Stimulated activated CD8-positive, alpha-beta memory T cell treated with anti-CD3 and anti-CD28 coated beads, Interleukin-7, amount 100 ng/mL, for 1 hour (primary cell): ENCODE measurements at places on chromosomes 6 and 20.

GRCh38 chr6:156242206-156242605 lies 535.0 kb upstream of the ARID1B start:
- no peak for DNase-seq

GRCh38 chr20:44959638-44960102 lies 527 bp downstream of the TOMM34 start:
- no peak for DNase-seq

DNA sequence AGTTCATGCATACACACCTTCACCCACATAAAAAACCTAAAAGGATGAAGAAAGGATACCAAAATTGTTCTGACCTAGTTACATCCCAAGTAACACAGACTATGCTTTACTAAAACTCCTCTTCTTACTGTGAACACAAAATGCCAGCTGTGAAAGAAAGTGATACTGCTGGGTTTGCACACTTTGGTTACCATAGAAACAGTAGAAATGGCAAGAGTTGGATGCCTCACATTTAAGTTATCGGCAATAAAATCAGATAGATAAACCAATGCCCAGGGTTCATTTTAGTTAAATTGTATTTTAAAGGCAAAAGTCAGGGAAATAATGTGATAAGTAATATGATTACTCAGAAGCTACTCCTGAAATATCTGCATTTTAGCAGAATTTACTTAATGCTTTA lies 161.9 kb downstream of the CDK19 start:
- no peak for DNase-seq

GRCh38 chr6:111673937-111674336 lies 68.3 kb upstream of the TRAF3IP2 start:
- no peak for DNase-seq

DNA sequence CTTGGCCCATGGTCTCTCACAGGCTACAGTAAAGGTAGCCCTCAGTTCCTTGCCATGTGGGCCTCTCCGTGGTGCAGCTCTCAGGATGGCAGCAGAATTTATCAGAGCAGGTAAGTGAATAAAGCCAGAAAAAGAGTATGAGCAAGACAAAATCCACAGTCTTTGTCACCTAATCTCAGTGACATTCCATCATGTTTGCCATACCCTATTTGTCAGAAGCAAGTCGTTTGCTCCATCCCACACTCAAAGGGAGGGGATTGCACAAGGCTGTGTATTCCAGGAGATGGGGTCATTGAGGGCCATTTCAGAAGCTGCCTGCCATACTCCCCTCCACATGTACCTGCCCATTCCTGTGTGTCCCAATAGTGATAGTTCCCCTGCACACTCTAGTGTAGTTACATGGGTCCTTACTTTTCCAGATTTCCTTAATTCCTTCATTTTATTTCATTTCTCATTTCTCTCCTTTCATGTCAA lies 24.2 kb downstream of the ISM1 start:
- DNase-seq: no peak

DNA sequence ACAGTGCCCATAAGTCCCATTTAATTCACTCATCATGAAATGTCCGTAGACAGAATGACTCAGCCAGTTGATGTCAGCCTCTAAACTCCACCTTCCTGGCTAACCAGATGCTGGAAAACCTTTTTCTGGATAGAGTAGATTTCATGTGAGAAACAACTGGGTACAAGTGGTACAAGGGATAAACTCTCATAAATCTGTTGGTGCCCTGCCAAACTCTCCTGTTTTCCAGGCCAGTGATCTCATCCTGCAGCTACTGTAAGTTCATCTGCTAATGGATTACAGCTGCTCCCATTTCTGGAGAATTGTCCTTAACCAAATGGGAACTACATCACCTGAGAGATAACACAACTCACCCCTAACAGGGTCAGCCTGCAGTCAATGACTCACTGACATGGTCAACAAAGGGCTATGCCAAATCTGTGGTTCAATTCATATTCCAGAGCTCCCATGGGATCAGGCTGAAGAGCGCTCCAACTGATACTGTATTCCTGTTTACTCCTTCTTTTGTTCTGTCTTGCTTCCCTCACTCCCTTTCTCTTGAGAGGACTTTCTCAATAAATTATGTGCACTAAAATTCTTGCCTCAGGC lies 210.1 kb upstream of the HDDC2 start:
- no peak for DNase-seq

DNA sequence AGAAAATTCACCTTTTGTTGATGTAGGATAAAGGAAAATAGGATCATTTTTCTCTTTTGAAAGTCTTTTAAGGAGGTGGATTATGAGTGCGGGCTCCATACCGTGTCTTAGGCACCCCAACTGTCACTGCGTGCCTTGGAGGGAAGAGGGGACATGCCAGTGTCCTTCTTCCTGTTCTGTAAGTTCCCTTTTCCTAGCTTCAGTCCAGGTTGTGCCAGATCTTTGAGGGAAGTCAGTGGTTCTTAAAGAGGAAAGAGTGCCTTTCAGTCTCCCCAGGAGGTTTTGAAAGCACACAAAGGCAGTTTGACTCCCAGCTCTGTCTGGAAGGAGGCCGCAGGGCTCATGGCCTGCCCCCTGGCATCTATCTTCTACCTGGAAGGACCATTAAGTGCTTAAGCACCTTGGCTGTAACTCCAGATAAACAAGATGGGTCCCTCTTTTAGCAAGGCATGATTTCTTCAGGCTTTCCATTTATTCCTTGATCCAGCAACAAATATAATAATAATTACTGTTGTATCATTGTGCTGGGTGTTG lies 13.0 kb downstream of the EFCAB8 start:
- no peak for DNase-seq

GRCh38 chr6:80586242-80586641 lies 479.8 kb downstream of the BCKDHB start:
- DNase-seq: no peak

DNA sequence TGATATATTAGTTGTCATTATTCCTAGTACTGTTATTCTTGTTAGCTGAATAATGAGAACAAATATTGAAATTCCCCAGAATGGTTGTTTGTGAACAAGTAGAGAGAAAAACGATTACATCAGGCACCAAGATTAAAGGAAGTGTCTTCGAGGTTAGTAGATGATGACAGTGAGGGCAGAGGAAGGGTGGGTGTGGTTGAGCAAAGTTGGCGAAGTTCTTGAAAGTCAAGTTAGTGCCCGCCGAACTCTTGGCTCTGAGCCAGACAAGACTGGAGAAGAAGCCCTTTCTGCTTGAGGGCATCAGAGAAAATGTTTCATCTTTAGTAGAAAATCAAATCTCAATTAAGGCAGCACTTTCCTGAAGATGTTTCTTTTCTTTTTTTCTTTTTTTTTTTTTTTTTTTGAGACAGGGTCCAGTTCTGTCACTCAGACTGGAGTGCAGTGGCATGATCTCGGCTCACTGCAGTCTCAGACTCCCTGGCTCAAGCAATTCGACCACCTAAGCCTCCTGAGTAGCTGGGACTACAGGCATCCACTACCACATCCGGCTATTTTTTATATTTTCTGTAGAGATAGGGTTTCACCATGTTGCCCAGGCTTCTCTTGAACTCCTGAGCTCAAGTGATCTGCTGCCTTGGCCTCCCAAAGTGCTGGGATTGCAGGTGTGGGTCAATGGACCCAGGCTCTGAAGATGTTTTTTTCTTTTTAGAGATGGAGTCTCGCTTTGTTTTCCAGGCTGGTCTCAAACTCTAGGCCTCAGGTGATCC lies 77.1 kb downstream of the SGK1 start:
- peak; percentile 64 for DNase-seq

DNA sequence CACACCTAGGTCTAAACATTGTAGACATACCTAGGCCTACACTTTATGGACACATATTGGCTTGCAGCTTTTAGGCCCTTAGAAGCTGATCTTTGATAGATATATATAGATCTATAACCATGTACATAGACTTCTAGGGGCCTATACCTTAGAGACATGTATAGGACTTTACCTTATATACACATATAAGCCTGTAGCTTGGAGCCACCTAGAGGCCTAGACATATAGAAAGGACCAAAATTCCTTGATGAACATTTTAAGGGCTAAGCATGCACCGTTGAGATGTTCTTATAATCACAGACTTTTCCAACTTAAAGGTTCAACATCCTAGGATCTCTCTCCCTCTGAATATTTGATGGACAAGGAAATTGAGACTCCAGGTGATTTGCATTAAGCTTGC lies 371.7 kb upstream of the SASH1 start:
- no peak for DNase-seq

- DNase-seq: no peak
Observed at GRCh38 chr6:105504706-105505105, 101.8 kb upstream of the PREP start.

GRCh38 chr6:44172731-44173500 lies 14.3 kb downstream of the CAPN11 start:
- peak; percentile 61 for DNase-seq

- DNase-seq: no peak
Observed at GRCh38 chr20:34337982-34338726, 24.9 kb upstream of the ITCH start.

- DNase-seq: no peak
Observed at GRCh38 chr6:38187811-38188590, 368.5 kb downstream of the ZFAND3 start.

- DNase-seq: no peak
Observed at GRCh38 chr6:35931120-35931561, 10.2 kb upstream of the SRPK1 start.

GRCh38 chr6:117558818-117559217 lies 43.5 kb downstream of the GOPC start:
- no peak for DNase-seq
